Placental epithelial cell (primary cell): ENCODE measurements at places on chromosomes 4 and X. TPM values are rescaled to one million over a fixed set of nuclear protein-coding genes. Genes with fewer than 3 reads are reported as not detected.

Gene TLR3
- total RNA-seq, result 3.3 and 4.3 TPM in 2 replicates

Gene PPBP
- total RNA-seq, result not detected in 2 replicates

Gene ART3
- total RNA-seq, result not detected in 2 replicates

Gene HSFX2
- total RNA-seq, result not detected in 2 replicates

Gene PNMA5
- not detected in 2 replicates for total RNA-seq

Gene TMEM165
- 105 and 222 TPM in 2 replicates for total RNA-seq

Gene CLTRN
- 0.43 and 0.79 TPM in 2 replicates for total RNA-seq

Gene FAM114A1
- total RNA-seq, result 395 and 414 TPM in 2 replicates

Gene TRO
- 37.3 and 39.3 TPM in 2 replicates for total RNA-seq

Gene ADH1C
- not detected in 2 replicates for total RNA-seq

Gene SLC26A1
- total RNA-seq, result under 0.01 TPM in 1 of 2 replicates, not detected in the other

Gene IL2
- total RNA-seq, result not detected in 2 replicates

Gene NPNT
- total RNA-seq, result 0.22 and 0.39 TPM in 2 replicates

Gene PASD1
- total RNA-seq, result not detected in 2 replicates
